Stimulated activated CD8-positive, alpha-beta memory T cell treated with anti-CD3 and anti-CD28 coated beads, Interleukin-7, amount 100 ng/mL, for 1 hour (primary cell): ENCODE measurements at places on chromosomes 12 and 14.

GRCh38 chr14:63371033-63371432 is 52.3 kb upstream of the GPHB5 start:
- no peak for DNase-seq

DNA sequence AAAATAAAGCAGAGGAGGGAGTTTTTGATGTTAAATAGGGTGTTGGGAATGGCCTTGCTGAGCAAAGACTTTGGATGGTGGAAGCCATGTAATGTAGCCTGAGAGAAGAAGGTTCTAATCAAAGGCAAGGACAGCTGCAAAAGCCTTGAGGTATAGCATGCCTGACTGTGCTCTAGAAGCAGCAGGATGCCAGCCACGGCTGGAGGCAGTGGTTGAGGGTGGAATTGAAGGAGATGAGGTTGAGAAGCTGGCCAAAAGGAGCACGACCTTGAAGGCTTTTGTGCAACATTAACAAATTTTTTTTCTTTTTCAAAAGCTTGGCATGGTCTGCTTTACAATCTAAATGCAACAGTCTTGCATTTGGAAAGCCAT is 42.3 kb upstream of the CSRP2 start:
- DNase-seq = no peak

- DNase-seq = no peak
Measured at GRCh38 chr12:105616971-105617540, 286.6 kb downstream of the C12orf75 start.

DNA sequence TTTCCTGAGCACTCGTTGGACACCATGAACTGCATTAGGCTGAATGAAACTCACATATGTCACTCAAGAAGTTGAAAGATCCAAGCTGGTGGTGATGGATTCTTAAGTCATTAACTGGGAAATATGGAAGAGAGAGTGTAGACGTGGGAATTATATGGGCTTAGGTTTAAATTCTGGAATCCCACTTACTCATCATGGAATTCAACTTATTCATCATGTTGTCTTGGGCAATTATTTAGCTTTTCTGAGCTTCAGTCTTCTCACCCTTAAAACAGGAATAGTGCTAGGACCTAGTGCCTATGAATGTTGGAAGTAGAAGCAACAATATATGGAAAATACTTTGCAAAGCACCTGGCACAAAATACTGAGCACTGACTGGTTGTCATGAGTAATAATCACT is 292.4 kb upstream of the TBX3 start:
- no peak for DNase-seq

- DNase-seq = no peak
Measured at GRCh38 chr12:79691511-79692248, 916 bp upstream of the PAWR start.

GRCh38 chr12:51630986-51631385 is 40.0 kb downstream of the SCN8A start:
- no peak for DNase-seq

DNA sequence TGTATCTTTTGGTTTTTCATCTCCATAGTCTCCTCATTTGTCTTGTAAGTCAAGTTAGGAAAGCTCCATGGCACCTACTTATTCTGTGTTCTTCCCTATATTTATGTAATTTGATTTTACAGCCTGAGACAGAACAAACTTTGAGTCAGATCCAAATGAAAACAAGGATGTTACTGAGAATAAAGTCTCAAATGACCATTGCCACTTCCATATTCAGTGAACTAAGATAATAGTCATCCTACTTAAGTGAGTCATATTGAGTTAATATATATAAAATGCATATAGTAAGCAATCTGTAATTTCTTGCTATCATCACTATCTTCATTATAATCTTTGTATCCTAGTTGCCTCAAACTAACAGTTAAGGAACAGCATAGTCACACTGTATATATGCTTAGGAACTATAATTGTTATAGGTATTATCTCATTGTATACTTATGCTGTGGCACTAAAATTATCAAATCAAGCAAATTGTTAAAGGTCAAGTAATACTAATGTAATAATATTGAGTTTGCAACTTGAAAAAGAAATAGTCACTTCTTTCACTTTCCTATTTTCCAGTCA is 30.8 kb downstream of the TMTC3 start:
- no peak for DNase-seq

DNA sequence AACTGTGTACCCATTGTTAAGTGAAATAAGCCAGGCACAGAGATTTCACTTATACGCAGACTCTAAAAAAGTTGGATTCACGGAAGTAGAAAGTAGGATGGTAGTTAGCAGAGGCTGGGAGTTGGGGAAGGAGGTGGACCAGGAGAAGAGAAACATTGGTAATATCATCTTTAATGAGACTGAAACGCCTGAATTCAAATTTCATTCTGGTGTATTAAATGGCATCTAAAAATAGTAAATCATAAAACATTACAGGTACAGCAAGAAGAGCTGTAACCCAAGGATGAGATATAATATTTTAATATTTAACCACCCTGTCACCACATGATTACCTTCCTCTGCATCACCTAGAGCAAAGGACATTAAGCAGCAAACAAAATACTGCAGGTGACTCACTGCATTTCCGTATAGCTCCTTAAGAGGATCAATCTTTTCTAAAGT is 99.4 kb downstream of the EPS8 start:
- DNase-seq = no peak

GRCh38 chr12:25480145-25480544 is 72.9 kb downstream of the LMNTD1 start:
- DNase-seq = no peak

GRCh38 chr12:116803013-116803736 is 65.1 kb downstream of the RNFT2 start:
- no peak for DNase-seq

GRCh38 chr12:83130178-83130577 is 443.5 kb downstream of the TMTC2 start:
- DNase-seq = no peak

DNA sequence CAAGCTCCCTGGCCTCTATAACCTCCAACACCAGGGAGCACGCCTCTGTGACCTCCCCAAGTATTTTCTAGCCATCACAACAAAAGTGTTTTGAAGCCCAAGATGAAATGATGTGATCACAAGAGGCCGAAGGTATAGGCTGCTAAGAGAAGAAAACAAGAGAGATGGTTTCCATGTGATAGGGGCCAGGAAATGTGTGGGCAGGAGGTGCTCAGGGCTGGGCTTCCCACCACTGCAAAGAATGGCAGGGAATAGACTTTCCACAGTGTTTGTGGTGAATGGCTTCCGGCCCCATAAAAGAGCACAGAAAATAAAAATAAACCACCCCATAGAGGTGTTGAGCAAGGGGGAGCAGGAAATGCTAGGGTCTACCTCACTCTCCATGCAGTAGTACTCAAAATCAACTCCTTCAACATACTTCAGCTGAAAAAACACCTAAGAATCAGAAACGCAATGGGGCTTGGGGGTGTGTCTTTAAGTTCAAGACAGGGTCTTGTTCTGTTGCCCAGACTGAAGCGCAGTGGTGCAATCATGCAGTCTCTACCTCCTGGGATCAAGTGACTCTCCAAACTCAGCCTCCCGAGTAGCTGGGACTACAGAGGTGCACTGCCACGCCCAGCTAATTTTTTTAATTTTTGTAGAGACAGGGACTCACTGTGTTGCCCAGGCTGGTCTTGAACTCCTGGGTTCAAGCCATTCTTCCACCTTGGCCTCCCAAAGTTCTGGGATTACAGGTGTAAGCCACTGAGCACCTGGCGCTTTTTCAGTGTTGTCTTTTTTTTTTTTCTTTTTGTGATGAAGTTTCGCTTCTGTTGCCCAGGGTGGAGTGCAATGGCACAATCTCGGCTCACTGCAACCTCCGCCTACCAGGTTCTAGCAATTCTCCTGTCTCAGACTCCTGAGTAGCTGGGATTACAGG is 27.1 kb downstream of the DAD1 start:
- DNase-seq = no peak

DNA sequence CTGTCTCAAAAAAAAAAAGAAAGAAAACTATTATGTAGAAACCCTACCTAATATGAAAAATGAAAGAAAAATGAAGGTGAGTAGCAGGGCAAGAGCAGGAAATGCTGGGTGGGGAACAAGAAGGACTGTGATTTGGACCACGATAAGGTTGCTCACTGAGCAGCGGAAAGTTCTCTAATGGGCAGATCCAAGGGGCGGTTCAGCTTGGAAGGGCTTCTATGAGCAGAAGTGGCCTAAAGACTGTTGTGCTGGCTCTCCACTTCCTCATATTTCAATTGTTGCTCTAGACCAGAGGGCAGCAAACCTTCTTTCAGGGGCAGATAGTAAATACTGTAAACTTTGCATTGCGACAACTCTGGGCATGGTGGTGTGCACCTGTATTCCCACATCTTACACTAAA is 16.3 kb upstream of the NFYB start:
- DNase-seq = no peak

DNA sequence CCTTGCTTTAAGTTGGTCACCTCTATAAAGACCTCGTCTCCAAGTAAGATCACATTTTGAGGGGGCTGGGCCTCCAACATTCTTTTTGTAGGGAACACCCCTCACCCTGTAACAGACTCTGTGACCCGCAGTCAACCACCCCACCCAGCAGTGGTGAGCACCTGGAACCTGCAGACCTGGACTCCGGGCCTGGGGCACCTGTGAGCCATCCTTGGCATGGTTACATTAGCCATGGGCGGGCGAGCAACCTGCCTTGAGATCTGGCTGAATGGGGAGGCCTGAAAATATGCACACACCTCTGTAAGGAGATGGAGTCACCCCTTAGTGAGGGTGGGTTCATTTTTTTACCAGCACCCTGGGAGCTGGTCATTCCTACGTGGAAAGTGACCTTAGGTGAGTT is 95.3 kb downstream of the RIMBP2 start:
- DNase-seq = no peak

- no peak for DNase-seq
Measured at GRCh38 chr14:101599234-101599885, 38.1 kb downstream of the DIO3 start.

DNA sequence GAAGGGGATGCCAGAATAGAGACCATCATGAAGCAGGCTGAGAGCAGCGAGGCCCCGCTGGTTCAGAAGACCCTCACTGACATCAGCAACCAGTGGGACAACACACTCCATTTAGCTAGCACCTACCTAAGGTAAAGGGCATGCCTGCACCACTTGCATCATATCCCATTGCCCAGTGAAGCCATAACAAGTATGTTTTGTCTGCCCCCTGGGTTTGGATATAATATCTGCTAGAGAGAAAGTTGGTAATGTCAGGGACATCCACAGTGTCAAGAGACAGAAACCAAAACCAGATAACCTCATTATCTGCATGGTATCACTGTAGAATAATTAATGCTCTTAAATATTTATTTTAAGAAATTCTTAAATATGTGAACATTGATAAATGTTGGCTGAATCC is 173.8 kb downstream of the SYNE2 start:
- DNase-seq = no peak
